ENCODE measurements at places on chromosomes 7 and 10.

DNA sequence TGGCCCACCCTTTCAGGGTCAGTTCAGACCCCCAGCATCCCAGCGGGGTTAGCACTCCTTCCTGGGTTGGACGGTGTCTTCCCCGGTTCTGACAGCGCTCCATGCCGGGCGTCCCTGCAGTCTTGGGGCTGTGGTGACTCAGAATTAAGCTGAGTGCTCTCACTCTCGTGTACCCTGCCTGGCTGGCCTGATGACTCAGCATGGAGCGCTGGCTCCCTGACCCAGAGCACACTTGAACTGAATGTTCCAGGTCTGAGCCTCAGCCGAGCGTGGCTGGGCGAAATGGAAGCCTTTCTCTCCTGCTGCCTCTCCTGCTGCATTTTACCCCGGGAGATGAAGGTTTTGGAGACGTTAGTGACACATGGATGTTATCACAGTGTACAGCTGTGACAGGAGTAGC lies 7.1 kb downstream of the BAG3 start:
- no peak for DNase-seq

DNA sequence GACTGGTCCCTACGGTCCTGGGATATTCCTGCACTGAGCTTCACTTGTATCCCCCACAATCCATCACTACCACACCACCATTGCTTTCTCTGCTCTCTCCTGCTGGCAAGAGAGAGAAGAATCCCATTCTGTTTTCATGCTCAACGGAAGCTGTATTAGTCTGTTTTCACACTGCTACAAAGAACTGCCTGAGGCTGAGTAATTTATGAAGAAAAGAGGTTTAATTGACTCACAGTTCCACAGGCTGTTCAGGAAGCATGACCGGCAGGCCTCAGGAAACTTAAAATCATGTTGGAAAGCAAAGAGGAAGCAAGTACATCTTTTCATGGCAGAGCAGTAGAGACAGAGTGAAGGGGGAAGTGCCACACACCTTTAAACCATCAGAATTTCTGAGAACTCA lies 260.4 kb upstream of the LYZL1 start:
- no peak for DNase-seq

DNA sequence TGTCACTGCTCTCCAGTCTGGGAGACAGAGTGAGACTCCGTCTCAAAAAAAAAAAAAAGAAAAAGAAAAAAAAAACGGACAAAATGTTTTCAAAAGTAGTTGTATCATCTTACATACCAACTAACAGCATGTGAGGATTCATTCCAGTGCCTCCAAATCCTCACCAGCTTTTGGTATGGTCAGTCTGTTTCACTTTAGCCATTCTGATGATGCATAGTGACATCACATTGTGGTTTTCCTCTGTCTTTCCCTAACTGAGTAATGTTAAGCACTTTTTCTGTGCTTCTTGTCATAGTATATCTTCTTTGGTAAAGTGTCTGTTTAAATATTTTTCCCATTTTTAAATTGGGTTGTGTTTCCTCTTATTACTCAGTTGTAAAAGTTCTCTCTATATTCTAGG lies 251.4 kb upstream of the CTBP2 start:
- DNase-seq: no peak

DNA sequence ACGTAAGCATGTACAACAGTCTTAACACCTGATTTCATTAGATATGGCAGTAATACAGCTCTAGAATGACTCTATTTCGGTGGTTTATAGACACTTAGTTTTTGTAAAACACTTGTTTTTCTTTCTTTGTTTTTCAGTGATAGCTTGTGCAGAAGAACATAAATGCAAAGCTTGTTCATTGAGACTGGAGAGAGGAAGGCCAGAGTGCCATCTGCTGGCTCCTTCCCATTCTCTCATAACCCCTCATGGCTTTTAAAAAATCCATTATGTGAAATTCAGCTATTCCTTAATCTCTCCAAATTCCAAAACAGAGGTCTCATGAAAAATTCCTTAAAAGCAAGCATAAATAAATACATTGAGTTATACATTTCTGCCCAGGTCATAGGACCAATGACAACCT lies 76.3 kb downstream of the CACNB2 start:
- DNase-seq: no peak

- DNase-seq: no peak
These were observed 67.0 kb downstream of the DNAJB6 start for GRCh38 chr7:157403646-157404401.

DNA sequence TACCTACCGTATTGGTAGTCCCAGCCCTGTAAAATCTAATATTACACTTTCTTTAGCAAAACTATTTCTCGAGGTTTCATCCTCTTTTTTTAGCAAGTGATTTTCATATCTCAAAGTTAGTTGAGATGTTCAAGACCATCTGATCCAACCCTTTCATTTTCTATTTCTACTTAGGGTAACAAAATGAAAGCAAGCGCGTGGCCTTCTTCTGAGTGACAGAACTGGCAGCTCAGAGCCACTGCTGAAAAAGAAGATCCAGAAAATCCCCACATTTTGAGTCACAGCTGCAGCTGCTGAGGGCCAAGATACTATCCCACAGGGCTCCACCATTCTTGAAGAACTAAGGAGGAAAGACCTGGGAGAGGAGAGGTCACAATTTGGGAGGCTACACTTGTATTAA lies 24.8 kb upstream of the ZNF800 start:
- DNase-seq: no peak
